ENCODE measurements at places on chromosomes 1 and 21. TPM values are rescaled to one million over a fixed set of nuclear protein-coding genes. Genes with fewer than 3 reads are reported as not detected.

ODF2L gene
- 13.9 TPM for total RNA-seq

PLA2G5 gene
- 0.52 TPM for total RNA-seq

CD34 gene
- total RNA-seq, result 0.13 TPM

TIMM17A gene
- total RNA-seq, result 52.6 TPM

TFF2 gene
- not detected for total RNA-seq

CLCA4 gene
- total RNA-seq, result not detected

CADM3 gene
- total RNA-seq, result 0.33 TPM

PIGM gene
- total RNA-seq, result 5.5 TPM

CNR2 gene
- not detected for total RNA-seq

MPL gene
- total RNA-seq, result not detected

RPE65 gene
- total RNA-seq, result not detected

GJA4 gene
- 0.50 TPM for total RNA-seq

ZBTB40 gene
- 13.7 TPM for total RNA-seq

CCDC27 gene
- total RNA-seq, result not detected

CHODL gene
- 0.07 TPM for total RNA-seq

GBP6 gene
- total RNA-seq, result not detected

TRIM67 gene
- 0.39 TPM for total RNA-seq

S100A4 gene
- 41.0 TPM for total RNA-seq

OR2AK2 gene
- total RNA-seq, result not detected

F13B gene
- not detected for total RNA-seq

TLR5 gene
- 0.36 TPM for total RNA-seq

MYOG gene
- total RNA-seq, result not detected

KCNE2 gene
- not detected for total RNA-seq

FCRLA gene
- 0.72 TPM for total RNA-seq

TMEM82 gene
- total RNA-seq, result not detected

ISG15 gene
- total RNA-seq, result 33.9 TPM

CELA3B gene
- not detected for total RNA-seq

OVAAL gene
- not detected for total RNA-seq

LMX1A gene
- total RNA-seq, result not detected

MATN1 gene
- not detected for total RNA-seq

AIRE gene
- 0.07 TPM for total RNA-seq

CD53 gene
- total RNA-seq, result not detected

C1orf141 gene
- not detected for total RNA-seq

TMIGD3 gene
- total RNA-seq, result not detected
